Astrocyte (in vitro differentiated cells and primary cell): ENCODE measurements at places on chromosomes 12 and 14.

DNA sequence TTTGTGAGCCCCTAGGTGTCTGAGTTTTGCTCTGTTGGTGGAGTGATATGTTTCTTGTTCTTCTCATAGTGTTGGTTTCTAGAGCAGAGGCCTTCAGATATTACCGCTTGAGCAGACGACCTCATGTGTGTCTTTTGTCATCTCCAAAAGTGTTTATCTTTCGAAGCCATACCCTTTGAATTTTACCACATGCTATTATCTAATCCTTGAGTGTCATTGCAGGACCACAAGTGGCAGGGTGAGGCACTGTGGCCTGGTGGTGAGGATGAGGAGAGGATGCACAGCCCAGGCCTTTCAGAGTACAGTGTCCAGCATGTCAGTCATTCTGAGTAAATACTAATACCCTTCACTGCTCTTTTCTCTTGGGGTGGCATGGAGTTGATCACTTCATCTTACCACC, 57.2 kb upstream of the CISTR start:
- no peak overlapping the region for H3K27ac ChIP-seq
- H3K27me3 ChIP-seq: peaks cover 41% of the 10 kb centered on the region
- H3K4me1 ChIP-seq: peaks cover 4% of the 10 kb centered on the region
- H3K4me3 ChIP-seq: no peak overlapping the region

- no peaks in the 10 kb centered on the region for H3K36me3 ChIP-seq
- DNase-seq: no peak
- H3K4me1 ChIP-seq: no peaks in the 10 kb centered on the region
- no peak overlapping the region for H3K27ac ChIP-seq
- H3K4me3 ChIP-seq: no peak overlapping the region
Observed at GRCh38 chr12:132428936-132429601, 60.9 kb upstream of the FBRSL1 start.

- no peak for DNase-seq
- no peaks in the 10 kb centered on the region for H3K27me3 ChIP-seq
- H3K36me3 ChIP-seq: no peaks in the 10 kb centered on the region
- H3K4me1 ChIP-seq: no peaks in the 10 kb centered on the region
- no peak overlapping the region for H3K27ac ChIP-seq
- no peak overlapping the region for H3K4me3 ChIP-seq
Observed at GRCh38 chr14:88299865-88300530, 23.1 kb downstream of the KCNK10 start.

GRCh38 chr12:114936148-114937079, 252.4 kb upstream of the TBX3 start:
- H3K27me3 ChIP-seq: no peaks in the 10 kb centered on the region
- no peak overlapping the region for H3K27ac ChIP-seq
- peak; percentile 77 for DNase-seq
- H3K4me1 ChIP-seq: peaks cover 19% of the 10 kb centered on the region
- H3K36me3 ChIP-seq: no peaks in the 10 kb centered on the region
- no peak overlapping the region for H3K4me3 ChIP-seq

- no peaks in the 10 kb centered on the region for H3K27me3 ChIP-seq
- H3K36me3 ChIP-seq: no peaks in the 10 kb centered on the region
- H3K4me1 ChIP-seq: peaks cover 3% of the 10 kb centered on the region
- H3K4me3 ChIP-seq: no peak overlapping the region
- no peak overlapping the region for H3K27ac ChIP-seq
Observed at GRCh38 chr14:68268197-68268596, 448.6 kb downstream of the RAD51B start.

- no peaks in the 10 kb centered on the region for H3K27me3 ChIP-seq
- peak; percentile 83 for DNase-seq
- no peak overlapping the region for H3K4me3 ChIP-seq
- peaks cover 26% of the 10 kb centered on the region for H3K4me1 ChIP-seq
- H3K36me3 ChIP-seq: no peaks in the 10 kb centered on the region
Observed at GRCh38 chr12:125890971-125891370, 825.7 kb downstream of the AACS start.

GRCh38 chr12:54159140-54159539, 29.6 kb downstream of the SMUG1 start:
- no peak overlapping the region for H3K4me3 ChIP-seq
- H3K27me3 ChIP-seq: peaks cover 18% of the 10 kb centered on the region
- no peaks in the 10 kb centered on the region for H3K36me3 ChIP-seq
- DNase-seq: no peak
- H3K4me1 ChIP-seq: no peaks in the 10 kb centered on the region

DNA sequence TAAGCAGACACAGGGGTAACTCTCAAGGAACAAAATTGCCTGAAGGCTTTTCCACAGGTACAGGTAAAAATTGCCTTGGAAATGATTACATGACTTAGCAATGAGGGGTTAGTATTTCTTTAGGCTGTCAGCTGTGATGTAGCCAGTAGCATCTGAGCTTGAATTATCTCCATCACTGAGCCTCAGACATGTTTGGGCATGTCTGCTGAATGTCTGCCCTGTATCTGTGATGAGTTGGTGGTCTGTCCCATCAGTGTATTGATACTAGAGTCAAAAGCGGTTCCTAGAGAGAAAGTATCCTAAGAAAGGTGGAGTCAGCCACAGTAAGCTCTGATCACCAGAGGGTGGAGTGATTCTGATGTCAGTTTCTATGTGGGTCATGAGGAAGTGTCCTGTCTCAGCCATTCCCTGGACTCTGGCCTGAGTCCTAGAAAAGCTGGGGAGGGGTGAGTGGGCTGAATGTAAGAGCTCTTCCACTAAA, 16.3 kb downstream of the AKAP6 start:
- no peak overlapping the region for H3K27ac ChIP-seq
- no peaks in the 10 kb centered on the region for H3K27me3 ChIP-seq
- no peaks in the 10 kb centered on the region for H3K4me1 ChIP-seq
- peak; percentile 35 for DNase-seq
- no peak overlapping the region for H3K4me3 ChIP-seq

DNA sequence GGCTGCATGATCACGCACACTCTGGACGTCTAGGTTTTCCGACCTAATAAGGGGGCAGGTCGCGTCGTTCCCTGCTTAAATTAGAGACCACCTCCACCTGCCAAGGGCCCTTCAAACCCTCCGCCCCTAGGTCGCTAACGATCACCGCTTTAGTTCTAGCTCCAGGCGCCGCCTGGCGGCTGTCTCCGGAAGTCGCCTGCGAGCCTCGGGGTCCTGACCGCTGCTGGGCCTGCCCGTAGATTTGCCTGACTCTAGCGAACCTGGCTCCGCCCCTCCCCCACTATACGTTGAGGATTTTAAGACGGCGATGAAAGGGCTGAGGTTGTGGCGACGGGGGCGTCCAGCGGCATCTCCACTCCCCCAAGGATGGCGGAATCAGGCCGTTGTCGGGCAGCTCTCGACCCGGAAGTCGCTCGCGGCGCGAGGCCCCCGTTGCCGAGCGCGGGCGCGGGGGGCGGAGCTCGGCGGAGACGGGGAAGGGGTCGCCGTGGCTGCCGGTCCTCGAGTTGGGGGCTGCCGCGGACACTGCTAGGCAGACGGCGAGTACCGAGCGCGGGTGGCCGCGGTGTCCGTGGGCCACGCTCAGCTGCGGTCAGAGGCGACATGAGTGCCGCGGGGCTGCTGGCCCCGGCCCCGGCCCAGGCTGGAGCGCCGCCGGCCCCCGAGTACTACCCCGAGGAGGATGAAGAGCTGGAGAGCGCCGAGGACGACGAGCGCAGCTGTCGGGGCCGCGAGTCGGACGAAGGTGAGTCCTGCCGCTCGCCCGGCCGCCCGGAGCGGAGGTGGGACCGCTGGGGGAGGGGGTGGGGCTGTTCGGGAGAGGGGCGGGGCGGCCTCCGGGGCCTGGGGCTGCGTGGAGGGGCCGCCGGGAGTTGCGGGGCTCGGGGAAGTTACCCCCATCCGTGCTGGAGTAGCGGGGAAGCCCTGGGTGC, at the start of gene SUDS3:
SUDS3 (plus strand) TSS at position 467 of the 932 bp plus-strand sequence; CDS start at position 604, 137 bp downstream.
- H3K27me3 ChIP-seq: no peaks in the 10 kb centered on the region
- peak within 1 kb of the TSS; percentile 84 for H3K4me3 ChIP-seq
- DNase-seq: peak; percentile 27
- peak within 1 kb of the TSS; percentile 100 for H3K27ac ChIP-seq
- H3K4me1 ChIP-seq: peaks cover 20% of the 10 kb centered on the region

- H3K4me3 ChIP-seq: no peak overlapping the region
- peaks cover 16% of the 10 kb centered on the region for H3K27me3 ChIP-seq
- DNase-seq: no peak
- no peaks in the 10 kb centered on the region for H3K36me3 ChIP-seq
Observed at GRCh38 chr14:103151270-103151945, 28.1 kb downstream of the TNFAIP2 start.

GRCh38 chr12:91384806-91385205, 202.2 kb upstream of the DCN start:
- peaks cover 5% of the 10 kb centered on the region for H3K4me1 ChIP-seq
- no peaks in the 10 kb centered on the region for H3K27me3 ChIP-seq
- no peak for DNase-seq
- no peaks in the 10 kb centered on the region for H3K36me3 ChIP-seq

GRCh38 chr12:26046203-26046602, 78.6 kb downstream of the BHLHE41 start:
- no peaks in the 10 kb centered on the region for H3K27me3 ChIP-seq
- H3K36me3 ChIP-seq: no peaks in the 10 kb centered on the region
- no peak overlapping the region for H3K27ac ChIP-seq
- no peak overlapping the region for H3K4me3 ChIP-seq
- peaks cover 39% of the 10 kb centered on the region for H3K4me1 ChIP-seq

DNA sequence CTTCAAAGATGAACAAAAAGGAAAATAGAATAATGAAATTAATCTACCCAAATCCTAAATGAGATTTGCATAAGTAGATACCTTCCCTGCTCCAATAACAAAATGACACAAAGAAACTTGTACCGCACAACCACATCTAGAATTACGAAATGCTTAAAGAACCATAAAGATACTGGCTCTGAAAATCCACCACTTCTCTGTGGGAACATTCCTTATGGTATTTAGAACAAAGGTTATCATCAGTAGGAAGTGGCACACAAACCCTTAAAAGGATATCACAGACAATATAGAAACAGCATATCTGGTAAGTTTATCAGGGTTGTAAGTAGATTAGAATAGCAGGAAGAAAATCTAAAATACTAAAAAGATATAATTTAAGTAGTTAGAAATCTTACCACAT, 11.6 kb downstream of the IAPP start:
- DNase-seq: no peak
- no peaks in the 10 kb centered on the region for H3K27me3 ChIP-seq
- H3K4me1 ChIP-seq: no peaks in the 10 kb centered on the region

DNA sequence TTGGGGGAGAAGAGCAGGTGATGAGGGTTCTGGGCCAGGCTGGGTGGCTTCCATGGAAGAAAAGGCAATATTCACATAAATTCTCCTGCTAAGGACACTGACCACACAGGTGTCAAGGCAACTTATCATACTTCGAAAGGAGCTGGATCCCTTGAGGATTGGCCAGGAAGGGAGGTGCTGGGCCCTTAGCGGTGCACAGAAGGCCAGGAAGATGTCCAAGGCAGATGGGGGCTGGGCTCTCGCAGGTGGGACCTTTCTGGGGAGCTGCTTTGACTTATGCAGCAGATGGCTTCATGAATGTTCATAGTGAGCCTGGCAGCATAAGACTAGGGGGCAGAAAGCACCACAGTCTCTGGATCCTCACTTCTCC, 3.9 kb downstream of the CD63 start:
- H3K27me3 ChIP-seq: no peaks in the 10 kb centered on the region
- peaks cover 29% of the 10 kb centered on the region for H3K36me3 ChIP-seq
- H3K27ac ChIP-seq: no peak overlapping the region
- H3K4me1 ChIP-seq: peaks cover 45% of the 10 kb centered on the region

DNA sequence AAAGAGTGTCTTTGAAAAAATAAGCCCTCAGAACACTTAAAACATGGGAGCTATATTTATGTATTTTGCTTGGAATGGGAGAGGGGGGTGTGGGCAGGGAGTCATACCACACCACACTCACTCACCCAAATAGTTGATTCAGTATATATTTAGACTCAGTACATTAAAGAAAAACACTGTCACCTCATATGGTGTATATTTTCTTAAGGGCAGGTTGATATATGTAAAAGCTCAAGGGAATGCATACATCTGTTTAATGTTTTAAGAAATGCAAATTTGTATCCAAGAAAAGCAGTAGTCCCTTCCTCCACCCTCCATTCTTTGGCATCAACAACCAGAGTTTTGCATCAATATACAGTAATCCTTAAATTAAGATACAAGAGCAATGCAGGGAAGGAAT, 1.4 kb downstream of the NFYB start:
- no peak overlapping the region for H3K27ac ChIP-seq
- no peaks in the 10 kb centered on the region for H3K27me3 ChIP-seq
- peak; percentile 29 for DNase-seq

DNA sequence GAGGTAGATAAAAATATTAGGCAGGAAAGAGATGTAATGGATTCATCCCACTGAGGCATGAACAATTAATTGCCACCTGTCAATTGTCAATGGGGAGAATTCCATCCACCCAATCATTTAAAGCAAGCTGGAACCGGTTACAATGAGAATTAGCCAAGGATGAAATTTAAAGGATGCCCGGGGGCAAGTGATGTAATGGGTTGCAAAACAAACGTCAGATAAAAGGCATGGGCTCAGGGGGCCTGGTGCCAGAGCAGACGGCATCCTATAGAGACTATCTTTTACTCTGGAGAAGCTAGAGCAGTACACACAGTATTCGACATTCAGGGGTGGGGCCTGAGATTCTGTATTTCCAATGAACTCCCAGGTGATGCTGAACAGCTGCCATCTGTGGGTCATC, 80.5 kb upstream of the ZFP36L1 start:
- DNase-seq: no peak
- H3K27me3 ChIP-seq: no peaks in the 10 kb centered on the region
- no peaks in the 10 kb centered on the region for H3K4me1 ChIP-seq
- H3K4me3 ChIP-seq: no peak overlapping the region
- H3K27ac ChIP-seq: no peak overlapping the region

GRCh38 chr14:101578489-101578888, 17.2 kb downstream of the DIO3 start:
- no peak overlapping the region for H3K27ac ChIP-seq
- H3K27me3 ChIP-seq: no peaks in the 10 kb centered on the region
- no peak overlapping the region for H3K4me3 ChIP-seq
- no peaks in the 10 kb centered on the region for H3K36me3 ChIP-seq
- no peak for DNase-seq

- DNase-seq: peak; percentile 94
- peaks cover 18% of the 10 kb centered on the region for H3K4me1 ChIP-seq
- no peak overlapping the region for H3K4me3 ChIP-seq
- no peaks in the 10 kb centered on the region for H3K27me3 ChIP-seq
Observed at GRCh38 chr12:15662303-15662980, 126.7 kb downstream of the EPS8 start.

DNA sequence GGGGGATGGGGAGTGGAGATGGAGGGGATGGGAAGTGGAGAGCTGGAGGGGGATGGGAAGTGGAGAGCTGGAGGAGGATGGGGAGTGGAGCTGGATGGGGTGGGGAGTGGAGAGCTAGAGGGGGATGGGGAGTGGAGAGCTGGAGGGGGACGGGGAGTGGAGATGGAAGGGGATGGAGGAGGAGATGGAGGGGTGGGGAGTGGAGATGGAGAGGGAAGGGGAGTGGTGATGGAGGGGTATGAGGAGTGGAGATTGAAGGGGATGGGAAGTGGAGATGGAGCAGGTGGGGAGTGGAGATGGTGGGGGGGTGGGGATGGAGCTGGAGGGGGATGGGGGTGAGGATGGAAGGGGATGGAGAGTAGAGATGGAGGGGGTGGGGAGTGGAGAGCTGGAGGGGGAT, 26.1 kb downstream of the NCOR2 start:
- no peak for DNase-seq
- no peaks in the 10 kb centered on the region for H3K36me3 ChIP-seq
- peaks cover 70% of the 10 kb centered on the region for H3K4me1 ChIP-seq
- no peaks in the 10 kb centered on the region for H3K27me3 ChIP-seq
- no peak overlapping the region for H3K27ac ChIP-seq

GRCh38 chr12:54003625-54004024, 3.7 kb downstream of the HOXC9 start:
- H3K4me3 ChIP-seq: no peak overlapping the region
- peaks cover 5% of the 10 kb centered on the region for H3K4me1 ChIP-seq
- no peak for DNase-seq
